ENCODE measurements at places on chromosomes 12 and 14. TPM values are rescaled to one million over a fixed set of nuclear protein-coding genes. Genes with fewer than 3 reads are reported as not detected.

GRCh38 chr14:22822016-22822570, 6.9 kb upstream of the SLC7A7 start:
- no peak overlapping the region for H3K27ac ChIP-seq
- H3K36me3 ChIP-seq, result no peaks in the 10 kb centered on the region
- H3K4me3 ChIP-seq, result peak overlapping the region; percentile 68
- DNase-seq, result no peak

DNA sequence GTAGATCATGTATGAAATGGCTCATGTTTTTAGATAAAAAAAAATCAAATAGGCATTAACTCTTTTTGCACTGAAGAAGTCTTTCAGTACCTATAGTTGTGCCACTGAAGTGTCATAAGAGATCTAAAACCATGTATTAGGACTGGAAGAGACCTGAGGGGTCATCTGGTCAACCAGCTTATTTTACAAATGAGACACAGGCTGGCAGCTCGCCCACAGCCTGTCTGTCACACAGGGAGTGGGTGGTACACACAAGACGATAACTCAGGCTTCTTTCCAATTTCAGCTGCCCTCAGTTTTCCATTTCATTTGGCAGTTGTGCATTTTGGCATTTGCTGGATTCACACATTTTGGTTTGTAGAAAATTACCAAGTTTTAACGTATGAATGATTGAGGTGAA, 34.7 kb downstream of the C12orf75 start:
- no peak for DNase-seq
- H3K27me3 ChIP-seq, result no peaks in the 10 kb centered on the region
- H3K27ac ChIP-seq, result no peak overlapping the region
- H3K36me3 ChIP-seq, result peaks cover 37% of the 10 kb centered on the region
- H3K4me3 ChIP-seq, result no peak overlapping the region
- peaks cover 12% of the 10 kb centered on the region for H3K4me1 ChIP-seq

DNA sequence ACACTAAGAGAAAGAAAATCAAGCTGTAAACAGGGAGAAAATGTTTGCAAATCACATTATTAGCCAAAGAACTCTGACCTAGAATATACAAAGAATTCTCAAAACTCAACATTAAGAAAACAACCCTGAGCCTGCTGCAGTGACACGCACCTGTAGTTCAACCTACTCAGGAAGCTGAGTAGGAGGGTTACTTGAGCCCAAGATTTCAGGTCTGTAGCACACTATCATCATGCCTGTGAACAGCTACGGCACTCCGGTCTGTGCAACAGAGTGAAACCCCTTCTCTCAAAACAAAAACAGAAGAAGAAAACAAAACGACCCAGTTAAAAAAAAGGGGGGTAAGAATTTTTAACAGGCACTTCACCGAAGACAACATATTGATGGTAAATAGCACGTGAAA, 20.8 kb downstream of the SAV1 start:
- no peak overlapping the region for H3K4me3 ChIP-seq
- no peak overlapping the region for H3K27ac ChIP-seq
- DNase-seq, result no peak
- H3K4me1 ChIP-seq, result no peaks in the 10 kb centered on the region
- no peaks in the 10 kb centered on the region for H3K27me3 ChIP-seq
- peaks cover 4% of the 10 kb centered on the region for H3K36me3 ChIP-seq

DNA sequence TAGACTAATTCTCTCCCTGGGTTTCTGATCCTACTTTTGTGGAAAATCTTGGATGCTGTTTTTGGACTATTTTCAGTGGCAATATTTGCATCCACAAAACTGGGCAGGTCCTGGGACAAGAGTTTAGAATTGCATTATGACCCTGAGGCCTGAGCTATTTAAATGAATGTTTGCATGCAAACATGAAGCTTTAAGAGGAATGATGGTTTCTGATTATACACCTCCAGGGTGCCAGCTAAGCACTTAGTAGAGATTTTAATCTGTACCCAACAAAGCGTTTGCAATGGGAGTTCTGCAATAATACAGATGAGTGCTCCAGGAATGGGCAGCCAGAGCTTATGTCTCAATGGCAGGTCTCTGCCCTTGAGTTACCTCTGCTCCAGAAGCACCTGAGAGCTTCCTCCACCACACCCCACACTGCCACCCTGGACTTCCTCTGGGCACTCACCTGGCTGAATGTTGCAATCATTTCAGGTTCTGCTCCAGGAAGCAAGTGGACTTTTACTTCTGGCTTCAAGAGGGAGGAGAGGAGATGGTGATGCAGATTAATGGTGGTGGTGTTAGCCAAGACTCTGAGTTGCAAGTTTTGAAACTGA, 6.0 kb upstream of the SPTLC2 start:
- H3K27ac ChIP-seq, result no peak overlapping the region
- no peaks in the 10 kb centered on the region for H3K36me3 ChIP-seq
- peaks cover 13% of the 10 kb centered on the region for H3K4me1 ChIP-seq
- peaks cover 4% of the 10 kb centered on the region for H3K27me3 ChIP-seq
- DNase-seq, result no peak
- H3K4me3 ChIP-seq, result no peak overlapping the region

- no peak for DNase-seq
- no peak overlapping the region for H3K4me3 ChIP-seq
- H3K27me3 ChIP-seq, result peaks cover 2% of the 10 kb centered on the region
- H3K4me1 ChIP-seq, result no peaks in the 10 kb centered on the region
- no peak overlapping the region for H3K27ac ChIP-seq
These were observed 15.0 kb upstream of the TMTC2 start for GRCh38 chr12:82671673-82672195.

DNA sequence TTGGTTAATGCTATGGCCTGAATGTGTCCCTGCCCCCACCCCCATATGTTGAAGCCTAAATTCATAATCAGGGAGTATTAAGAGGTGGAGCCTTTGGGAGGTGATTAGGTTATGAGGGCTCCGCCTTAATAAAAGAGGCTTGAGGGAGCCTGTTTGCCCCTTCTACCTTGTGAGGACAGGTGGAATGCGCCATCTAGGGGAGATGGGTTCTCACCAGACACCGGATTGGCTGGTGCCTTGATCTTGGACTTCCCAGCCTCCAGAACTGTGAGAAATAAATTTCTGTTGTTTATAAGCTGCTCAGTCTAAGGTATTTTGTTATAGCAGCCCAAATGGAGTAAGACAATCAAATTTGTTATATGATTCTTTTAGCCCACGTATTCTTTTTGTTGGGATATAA, 148.3 kb downstream of the PTCSC3 start:
- peaks cover 6% of the 10 kb centered on the region for H3K27me3 ChIP-seq
- no peak overlapping the region for H3K27ac ChIP-seq
- no peak overlapping the region for H3K4me3 ChIP-seq
- H3K36me3 ChIP-seq, result no peaks in the 10 kb centered on the region
- no peaks in the 10 kb centered on the region for H3K4me1 ChIP-seq

GRCh38 chr14:94054936-94055335, 26.1 kb downstream of the DDX24 start:
- no peaks in the 10 kb centered on the region for H3K27me3 ChIP-seq
- H3K4me1 ChIP-seq, result peaks cover 54% of the 10 kb centered on the region
- H3K27ac ChIP-seq, result peak overlapping the region; percentile 10
- peaks cover 59% of the 10 kb centered on the region for H3K36me3 ChIP-seq
- DNase-seq, result no peak

- H3K4me3 ChIP-seq, result no peak overlapping the region
- no peaks in the 10 kb centered on the region for H3K4me1 ChIP-seq
These were observed 114.4 kb upstream of the NTF3 start for GRCh38 chr12:5317556-5317955.

- H3K4me1 ChIP-seq, result peaks cover 45% of the 10 kb centered on the region
- peak overlapping the region; percentile 17 for H3K27ac ChIP-seq
These were observed 8.1 kb upstream of the P2RX7 start for GRCh38 chr12:121124402-121125109.

GRCh38 chr14:53896726-53897125, 59.9 kb downstream of the BMP4 start:
- H3K4me3 ChIP-seq, result no peak overlapping the region
- no peaks in the 10 kb centered on the region for H3K36me3 ChIP-seq
- peaks cover 10% of the 10 kb centered on the region for H3K27me3 ChIP-seq
- no peak for DNase-seq
- no peak overlapping the region for H3K27ac ChIP-seq

- H3K27ac ChIP-seq, result no peak overlapping the region
- no peaks in the 10 kb centered on the region for H3K4me1 ChIP-seq
- no peaks in the 10 kb centered on the region for H3K27me3 ChIP-seq
- no peak overlapping the region for H3K4me3 ChIP-seq
- DNase-seq, result no peak
These were observed 488.5 kb upstream of the TBX3 start for GRCh38 chr12:115172521-115172920.

GRCh38 chr14:23485326-23485725, 15.8 kb downstream of the NGDN start:
- H3K27ac ChIP-seq, result no peak overlapping the region
- H3K36me3 ChIP-seq, result no peaks in the 10 kb centered on the region
- no peak for DNase-seq
- H3K4me1 ChIP-seq, result peaks cover 9% of the 10 kb centered on the region
- H3K27me3 ChIP-seq, result no peaks in the 10 kb centered on the region
- H3K4me3 ChIP-seq, result no peak overlapping the region

DNA sequence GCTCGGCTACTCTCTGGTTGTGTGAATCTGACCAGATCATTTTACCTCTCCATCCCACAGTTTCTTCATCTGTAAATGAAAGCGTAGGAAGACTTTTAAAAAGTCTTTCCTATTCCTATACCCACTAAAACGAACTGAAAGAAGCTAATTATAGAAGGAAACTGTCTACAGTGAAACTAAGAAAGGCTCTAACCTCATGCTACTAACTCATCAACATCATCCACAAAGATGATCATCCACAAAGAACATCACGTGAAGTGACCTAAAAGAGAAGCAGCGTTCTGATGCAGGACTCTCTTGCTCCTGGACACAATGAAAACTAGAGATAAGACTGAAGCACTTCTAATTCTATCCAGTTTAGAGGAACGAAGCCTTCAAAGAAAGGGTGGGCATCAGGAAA, 58.5 kb upstream of the OSBPL8 start:
- H3K27ac ChIP-seq, result no peak overlapping the region
- no peak overlapping the region for H3K4me3 ChIP-seq
- H3K36me3 ChIP-seq, result no peaks in the 10 kb centered on the region
- no peak for DNase-seq

The ADAMTS20 gene
- not detected for total RNA-seq

The KCNC2 gene
- not detected for total RNA-seq

The SERPINA9 gene
- not detected for total RNA-seq

The EML5 gene
- 2.2 TPM for total RNA-seq

The METAP2 gene
- total RNA-seq, result 71.2 TPM

The P2RX2 gene
- total RNA-seq, result not detected

The FSCB gene
- total RNA-seq, result not detected

The DBX2 gene
- total RNA-seq, result not detected

The LRRC10 gene
- not detected for total RNA-seq

The BMP4 gene
- total RNA-seq, result 0.34 TPM
